ENCODE measurements at places on chromosomes 3 and 15. TPM values are rescaled to one million over a fixed set of nuclear protein-coding genes. Genes with fewer than 3 reads are reported as not detected.

The CFAP92 gene
- 2.0 TPM for total RNA-seq

The MME gene
- 1.3 TPM for total RNA-seq

DNA sequence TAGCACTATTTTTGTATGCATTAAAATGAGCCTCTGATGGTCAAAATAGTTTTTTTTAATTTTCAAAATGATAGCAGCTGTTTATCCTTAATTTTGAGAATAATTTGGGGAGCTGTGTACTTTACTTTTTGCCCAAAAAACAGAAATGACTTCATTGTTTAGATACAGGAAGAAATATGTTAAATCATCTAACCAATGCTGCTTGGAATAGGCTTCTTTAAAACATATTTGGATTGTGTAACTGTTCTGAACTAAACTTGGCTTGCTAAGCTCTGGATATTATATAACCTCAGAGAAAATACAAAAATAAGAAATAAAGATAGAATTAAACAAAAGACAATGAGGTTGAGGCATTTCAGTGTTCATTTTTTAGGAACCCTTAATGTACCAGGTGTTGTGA is 119.3 kb downstream of the SERPINI1 start:
- DNase-seq: no peak

The THBS1 gene
- 3.8 TPM for total RNA-seq

- DNase-seq: no peak
These were observed 539.2 kb downstream of the VGLL3 start for GRCh38 chr3:86451749-86452148.

DNA sequence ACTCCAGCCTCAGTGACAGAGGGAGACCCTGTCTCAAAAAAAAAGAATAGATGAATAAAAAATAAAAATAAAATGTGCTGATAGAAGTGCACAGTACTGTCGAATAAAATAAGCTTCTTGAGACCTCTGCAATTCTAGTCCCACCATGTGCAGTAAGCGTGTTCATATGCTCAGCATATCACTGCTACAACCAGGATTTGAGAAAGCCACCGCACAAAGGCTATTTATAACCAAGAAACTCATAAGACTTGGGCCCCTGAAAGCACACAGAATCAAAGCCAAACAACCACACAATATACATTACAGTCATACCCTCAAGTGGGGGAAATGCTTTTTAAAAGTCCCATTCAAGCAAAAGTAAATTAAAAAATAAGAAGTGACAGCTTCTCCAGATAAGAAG is 56.5 kb upstream of the FXR1 start:
- DNase-seq: no peak

DNA sequence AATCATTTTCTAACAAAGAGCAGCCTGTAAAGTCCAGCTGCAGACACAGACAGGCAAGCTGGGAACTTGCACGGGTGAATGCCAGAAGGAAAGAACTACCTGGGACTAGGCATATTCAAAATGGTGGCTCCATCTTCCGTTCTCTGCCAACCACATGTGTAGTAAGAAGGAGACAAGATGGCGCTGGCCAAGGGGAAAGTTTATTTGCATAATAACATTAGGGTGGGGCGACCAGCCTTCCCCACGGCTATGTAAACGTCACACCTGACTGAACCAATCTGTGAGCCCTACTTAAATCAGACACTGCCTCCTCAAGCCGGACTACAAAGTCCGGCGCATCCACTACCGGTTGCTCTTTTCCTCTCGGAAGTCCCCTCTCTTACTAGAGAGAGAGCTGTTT is 130.8 kb downstream of the SNRK start:
- no peak for DNase-seq
